ENCODE measurements at places on chromosomes 5 and 9.

- DNase-seq, result no peak
Measured at GRCh38 chr9:93122721-93123221, 11.3 kb downstream of the NINJ1 start.

- no peak for DNase-seq
Measured at GRCh38 chr5:5380298-5380697, 42.2 kb upstream of the ICE1 start.

GRCh38 chr5:167406513-167406912 lies 884.9 kb upstream of the WWC1 start:
- no peak for DNase-seq

DNA sequence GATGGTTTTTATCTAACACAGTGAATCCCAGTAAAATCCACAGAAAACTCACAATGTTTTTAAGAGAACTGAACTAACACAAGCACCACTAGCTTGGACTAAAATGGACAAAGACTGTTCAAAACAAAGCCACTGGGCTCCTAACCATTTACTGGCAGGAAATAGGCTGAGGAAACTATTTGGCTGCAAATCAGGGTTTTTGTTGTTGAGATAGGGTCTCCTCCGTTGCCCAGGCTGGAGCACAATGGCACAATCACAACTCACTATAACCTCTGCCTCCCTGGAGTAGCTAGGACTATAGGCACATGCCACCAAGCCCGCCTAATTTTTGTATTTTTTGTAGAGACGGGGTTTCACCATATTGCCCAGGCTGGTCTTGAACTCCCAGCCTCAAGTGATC lies 99.7 kb downstream of the THBS4 start:
- DNase-seq, result no peak

GRCh38 chr5:158979749-158980521 lies 119.8 kb downstream of the EBF1 start:
- no peak for DNase-seq

GRCh38 chr9:79015951-79016350 lies 555.8 kb upstream of the TLE4 start:
- DNase-seq, result no peak

DNA sequence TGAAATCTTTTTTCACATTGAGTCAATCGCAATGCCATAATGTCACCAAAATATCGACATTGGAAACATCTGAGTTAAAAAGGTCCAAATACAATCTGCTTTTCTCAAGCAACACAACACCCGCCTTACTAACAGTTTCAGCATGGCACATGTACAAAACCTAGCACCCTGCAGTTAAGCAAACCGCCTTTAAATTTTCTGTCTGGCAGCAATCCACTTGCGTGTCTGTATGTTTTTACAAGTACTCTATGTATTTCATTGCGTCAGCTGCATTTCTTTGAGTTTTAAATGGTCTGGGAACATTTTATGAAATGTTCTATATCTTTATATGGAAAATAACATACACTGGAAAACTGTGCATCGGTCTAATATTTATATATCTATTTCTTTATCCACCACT lies 134.6 kb downstream of the DENND1A start:
- no peak for DNase-seq

DNA sequence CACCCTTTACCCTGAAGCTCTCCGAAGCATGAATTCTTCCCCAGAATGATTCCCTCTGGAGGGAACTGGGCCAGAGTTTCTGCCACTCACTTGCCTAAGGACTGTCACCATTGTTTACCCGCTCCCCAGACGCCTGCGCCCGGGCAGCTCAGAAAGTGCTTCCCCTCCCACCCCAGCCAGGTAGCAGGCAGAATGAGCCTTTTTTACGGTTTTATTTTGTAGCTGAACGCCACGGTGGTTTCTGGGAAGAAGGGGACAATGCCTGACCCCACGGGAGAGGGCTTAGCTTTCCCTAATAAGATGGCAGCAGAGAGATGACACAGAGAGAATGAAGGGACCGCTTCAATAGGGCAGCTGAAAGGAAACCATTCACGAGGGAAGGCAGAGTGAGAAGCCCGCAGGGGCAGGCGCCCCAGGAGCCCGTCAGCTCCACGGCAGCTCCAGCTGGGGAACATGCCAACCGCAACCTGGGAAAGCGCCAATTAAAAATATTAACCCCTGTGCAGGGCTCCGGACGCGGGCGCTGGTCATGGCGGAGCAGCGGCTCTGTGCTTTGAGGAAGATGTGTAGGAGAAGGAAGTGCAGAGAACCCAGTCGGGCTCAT lies 20.4 kb upstream of the NTNG2 start:
- DNase-seq, result no peak

GRCh38 chr5:172009536-172010270 lies 3.3 kb upstream of the FBXW11 start:
- DNase-seq, result no peak

GRCh38 chr9:84254972-84255371 lies 85.6 kb downstream of the SLC28A3 start:
- no peak for DNase-seq

- DNase-seq, result no peak
Measured at GRCh38 chr5:68405026-68405684, 189.6 kb downstream of the PIK3R1 start.

DNA sequence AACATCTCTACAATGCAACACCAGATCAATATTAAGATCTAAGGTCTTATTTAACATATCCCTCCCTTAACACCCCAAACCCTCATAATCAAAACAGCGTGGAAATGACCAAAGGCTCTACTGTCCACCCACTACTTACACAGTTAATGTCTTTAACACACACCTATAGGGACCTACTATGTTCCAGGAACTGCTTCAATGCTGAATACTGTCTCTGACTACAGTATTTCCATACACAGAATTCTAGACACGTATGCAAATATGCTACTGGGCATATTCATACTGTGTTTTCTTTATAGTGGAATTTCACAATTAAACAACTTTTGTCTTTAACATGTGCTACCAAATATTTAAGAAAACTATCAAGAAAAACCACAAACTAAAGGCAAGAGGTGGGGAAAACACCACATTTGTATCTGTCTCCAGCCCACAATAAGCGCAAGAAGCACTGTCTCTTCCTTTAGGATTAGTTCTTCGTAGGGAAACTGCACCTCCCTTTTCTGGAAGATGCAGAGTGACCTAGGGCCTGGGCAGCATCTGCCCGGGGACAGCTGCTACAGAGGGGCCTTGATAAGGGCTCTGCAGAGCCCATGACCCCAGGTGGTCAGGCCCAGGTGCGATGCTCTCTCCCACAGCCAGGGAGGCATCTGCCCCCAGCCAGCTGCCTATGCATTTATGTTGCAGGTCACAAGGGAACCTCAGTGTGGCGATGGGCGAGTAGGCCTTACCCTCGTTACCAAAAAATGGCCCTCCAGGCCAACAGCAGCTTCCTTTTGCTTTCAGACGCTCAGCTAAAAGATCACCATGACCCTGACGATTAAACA lies 55.2 kb downstream of the PSMB7 start:
- no peak for DNase-seq

DNA sequence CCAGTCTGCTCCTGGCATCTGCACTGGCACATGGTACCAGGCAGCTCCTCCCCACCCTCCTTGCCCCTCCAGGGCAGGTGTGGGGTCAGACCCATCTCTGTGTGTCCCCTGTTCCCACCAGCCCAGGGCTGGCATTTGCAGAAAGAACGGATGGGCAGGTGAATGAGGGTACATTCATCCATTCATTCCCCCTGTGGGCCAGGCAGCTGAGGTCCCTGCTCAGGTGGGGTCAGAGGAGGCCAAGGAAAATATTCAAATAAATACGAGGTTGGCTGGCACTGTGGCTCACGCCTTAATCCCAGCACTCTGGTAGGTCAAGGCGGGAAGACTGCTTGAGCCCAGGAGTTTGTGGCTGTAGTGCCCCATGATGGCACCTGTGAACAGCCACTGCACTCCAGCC lies 25.0 kb upstream of the PHYKPL start:
- DNase-seq, result no peak

GRCh38 chr5:81788329-81788728 lies 37.4 kb upstream of the SSBP2 start:
- DNase-seq, result no peak

GRCh38 chr5:78560000-78560855 lies 88.3 kb downstream of the LHFPL2 start:
- no peak for DNase-seq

DNA sequence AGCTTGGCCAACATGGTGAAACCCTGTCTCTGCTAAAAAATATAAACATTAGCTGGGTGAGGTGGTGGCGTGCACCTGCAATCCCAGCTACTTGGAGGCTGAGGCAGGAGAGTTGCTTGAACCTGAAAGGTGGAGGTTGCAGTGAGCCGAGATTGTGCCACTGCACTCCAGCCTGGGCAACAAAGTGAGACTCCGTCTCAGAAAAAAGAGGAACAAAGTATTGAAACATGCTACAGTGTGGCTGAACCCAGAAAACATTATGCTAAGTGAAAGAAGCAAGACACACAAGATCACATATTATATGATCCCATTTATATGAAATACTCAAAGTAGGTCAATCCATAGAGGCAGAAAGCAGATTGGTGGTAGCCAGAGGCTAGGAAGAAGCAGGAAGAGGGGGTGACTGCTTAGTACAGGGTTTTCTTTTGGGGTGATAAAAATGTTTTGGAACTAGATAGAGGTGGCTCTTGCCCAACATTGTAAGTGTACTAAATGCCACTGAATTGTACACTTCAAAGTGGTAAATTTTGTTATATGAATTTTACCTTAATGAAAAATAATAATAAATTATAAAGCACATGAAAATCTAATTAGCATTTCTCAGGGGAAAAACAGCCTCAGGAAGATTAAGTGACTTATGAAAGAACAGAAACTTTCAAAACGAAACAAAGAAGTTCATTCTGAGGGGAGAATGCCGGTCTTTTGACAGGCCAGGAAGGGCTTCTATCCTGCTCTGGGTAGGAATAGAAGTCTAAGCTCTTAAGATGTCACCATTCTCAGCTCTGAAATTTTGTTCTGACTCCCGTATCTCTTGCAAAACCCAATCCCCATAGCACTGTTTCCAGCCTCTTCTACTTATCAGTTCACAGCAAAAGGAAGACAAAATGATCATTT lies 161.1 kb upstream of the TBCA start:
- no peak for DNase-seq

DNA sequence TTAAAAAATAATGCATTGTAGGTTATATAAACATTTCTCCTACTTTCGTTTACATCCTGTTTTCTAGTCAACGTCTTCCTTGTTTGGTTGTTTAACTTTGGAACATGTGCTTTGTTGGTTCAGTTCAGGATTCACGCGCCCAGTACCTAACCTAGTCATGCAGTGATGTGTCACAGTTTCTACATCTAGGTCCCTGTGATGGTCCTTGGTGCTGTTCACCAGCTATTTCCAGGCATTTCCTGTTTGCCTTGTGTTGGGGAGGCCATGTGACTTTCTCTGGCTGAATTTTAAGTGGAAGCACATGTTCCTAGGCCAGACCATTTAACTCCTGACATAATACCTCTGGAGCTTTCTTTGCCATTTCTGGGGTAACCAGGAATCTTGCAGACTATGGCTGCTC lies 292.3 kb downstream of the SMARCA2 start:
- no peak for DNase-seq

DNA sequence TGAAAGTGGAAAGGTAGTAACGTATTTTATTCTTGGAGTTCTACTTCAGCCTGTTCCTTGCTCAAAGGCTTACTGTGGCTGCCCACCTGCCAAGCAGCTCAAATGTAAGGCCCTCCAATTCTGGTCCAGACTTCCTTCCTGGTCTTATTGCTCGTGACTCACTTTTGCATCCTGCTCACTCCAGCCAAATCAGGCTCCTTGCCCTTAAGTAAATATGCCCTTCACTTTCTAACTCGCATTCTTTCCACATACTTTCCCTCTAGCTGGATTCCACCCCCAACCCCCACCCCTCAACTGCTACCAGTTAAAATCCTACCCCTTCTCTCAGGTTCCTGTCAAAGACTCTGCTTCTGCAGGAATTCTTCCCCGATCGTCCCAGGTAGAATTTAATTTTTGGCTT lies 96.6 kb downstream of the GALNT10 start:
- no peak for DNase-seq

DNA sequence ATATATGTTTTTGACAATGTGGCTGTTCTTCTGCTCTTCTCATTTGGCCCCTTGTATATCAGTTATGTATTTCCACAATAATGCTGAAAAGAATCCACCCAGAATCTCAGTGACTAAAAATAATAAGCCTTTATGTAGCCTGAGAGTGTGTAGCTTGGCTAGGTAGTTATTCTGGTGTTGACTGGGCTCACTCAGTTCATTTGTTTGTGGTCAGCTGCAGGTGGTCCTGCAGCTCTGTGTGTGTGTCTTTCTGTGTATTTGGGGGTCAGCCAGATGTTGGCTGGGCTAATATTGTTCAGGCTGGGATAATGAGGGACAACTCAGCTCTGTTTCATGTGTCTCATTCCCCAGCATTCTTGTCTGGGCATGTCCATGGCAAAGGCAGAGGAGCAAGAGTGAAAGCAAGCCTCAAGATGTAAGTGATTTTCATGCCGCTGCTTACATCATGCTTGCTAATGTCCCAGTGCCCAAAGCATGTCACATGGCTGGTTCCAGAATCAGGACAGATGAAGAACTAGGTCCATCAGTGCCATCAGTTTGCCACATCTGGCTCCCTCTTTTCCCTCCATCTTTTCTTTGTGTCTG lies 162.8 kb downstream of the KCTD16 start:
- DNase-seq, result no peak

DNA sequence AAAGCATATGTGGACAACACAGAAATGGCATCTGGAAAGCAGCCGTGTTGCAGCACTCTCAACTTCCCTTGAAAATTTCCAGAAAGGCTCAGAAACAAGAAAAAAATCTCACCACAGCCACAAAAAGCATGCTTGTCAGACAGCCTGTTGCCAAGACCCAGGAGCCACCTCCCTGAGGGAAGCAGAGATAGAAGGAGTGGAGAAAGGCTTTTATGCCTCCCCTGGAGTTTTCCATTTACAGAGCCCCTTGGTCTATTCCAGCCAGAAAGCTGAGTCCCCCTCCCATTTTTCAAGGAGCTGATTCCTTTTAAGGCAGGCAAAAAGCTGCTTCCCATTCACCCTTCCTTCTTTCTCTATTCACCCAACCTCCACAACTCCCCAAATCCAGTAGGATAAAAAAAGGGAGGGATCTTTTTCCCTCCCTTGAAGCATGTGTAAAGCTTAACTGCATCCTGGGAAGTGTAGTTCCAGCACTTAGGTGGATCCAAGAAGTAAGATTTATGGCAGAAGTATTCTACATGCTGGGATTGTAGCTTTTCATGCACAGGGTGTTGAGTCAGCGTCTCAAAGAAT lies 37.1 kb upstream of the PALM2AKAP2 start:
- no peak for DNase-seq

DNA sequence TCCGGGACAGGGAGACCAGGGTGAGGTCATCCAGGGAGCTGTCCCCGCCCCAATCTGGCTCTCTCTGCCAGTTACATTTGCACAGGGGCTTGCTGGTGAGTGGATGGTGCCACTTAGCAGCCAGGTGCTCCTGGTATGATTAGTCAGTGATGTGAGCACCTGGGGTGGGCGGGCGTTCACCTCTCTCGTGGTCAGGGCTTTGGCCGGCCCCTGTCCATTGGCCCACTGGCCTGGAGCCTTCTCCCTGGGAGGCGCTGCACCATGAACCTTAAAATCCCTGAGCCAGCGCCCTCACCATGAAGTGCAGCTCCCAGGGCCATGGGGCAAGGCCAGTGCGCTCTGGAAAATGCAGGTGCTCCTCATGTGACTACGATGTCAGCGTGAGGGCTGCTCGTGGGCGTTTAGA lies 2.0 kb downstream of the NKD2 start:
- DNase-seq, result no peak
